Activated CD8-positive, alpha-beta memory T cell treated with anti-CD3 and anti-CD28 coated beads, Interleukin-2, amount 10 ng/mL, durations not matched to agents 7 days and 5 days (primary cell): ENCODE measurements at places on chromosomes 3 and 15.

- DNase-seq: no peak
Measured at GRCh38 chr3:46162975-46163555, 45.0 kb downstream of the CCR1 start.

DNA sequence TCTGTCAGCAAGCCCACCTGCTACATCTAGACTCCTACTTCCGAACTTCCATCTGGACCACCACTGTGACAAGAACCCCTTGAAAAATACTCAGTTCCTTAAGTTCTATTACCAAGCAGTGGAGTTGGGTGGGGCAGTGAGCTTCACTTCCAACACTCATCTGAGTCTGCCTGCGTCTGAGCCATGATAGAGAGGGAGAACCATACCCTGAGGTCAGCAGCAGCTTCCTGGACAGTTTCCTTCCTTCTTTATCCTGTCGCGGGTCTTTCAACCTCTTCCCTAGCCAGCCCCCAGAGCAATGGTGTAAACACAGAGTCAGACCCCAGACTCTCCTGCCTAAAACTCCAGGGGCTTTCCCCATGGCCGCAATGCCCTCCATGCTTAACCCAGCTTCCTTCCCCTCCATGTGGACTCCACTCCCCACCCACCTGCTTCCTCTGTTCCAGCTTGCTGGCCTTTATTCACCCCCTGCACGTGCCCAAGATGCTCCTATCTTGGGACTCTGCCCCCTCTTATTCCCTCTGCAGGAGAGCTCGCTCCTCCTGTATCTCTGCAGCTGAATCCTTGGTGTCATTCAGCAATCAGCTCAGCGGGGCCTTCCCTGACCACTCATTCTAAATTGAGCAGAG, 211.2 kb downstream of the SHQ1 start:
- no peak for DNase-seq

- peak; percentile 78 for DNase-seq
Measured at GRCh38 chr3:53134631-53135232, 4.5 kb upstream of the RFT1 start.

DNA sequence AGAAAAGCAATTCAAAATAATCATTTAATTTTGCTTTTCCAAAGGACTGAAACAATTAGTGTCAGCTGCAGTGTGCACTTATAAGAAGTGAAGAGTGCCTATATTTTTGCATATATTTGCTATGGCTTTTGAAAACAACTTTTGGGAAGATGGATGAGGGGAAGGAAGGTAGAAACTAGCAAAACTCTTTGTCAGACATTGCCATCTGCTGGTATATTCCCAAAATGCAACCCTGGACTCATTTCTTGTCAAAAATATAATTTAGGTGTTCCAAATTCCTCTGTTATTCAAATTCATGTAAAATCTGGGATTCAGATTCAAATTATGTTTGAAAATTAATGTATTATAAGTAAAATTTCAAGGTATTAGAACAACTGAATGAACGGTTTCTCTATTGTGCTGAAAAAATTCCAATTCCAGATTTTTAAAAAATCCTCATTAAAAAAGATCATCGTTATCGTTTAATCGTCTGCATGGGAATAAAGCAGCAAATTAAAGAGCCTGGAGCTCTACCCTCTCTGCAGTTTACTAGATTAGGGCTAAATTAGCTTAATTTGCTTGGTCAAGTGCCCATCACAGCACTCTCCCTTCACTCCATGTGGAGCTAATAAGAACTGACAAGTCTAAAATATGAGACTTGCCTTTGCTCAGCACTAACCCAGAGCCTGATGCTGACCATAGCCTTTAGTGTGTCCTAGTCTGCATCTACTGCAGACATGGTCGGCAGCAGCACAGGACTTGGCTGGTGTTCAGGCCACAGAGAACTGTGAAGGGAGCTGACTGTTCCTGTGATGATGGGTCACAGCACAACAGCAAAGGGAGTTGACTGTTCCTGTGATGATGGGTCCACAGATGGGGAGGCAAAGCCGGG, 67.9 kb upstream of the MITF start:
- no peak for DNase-seq

DNA sequence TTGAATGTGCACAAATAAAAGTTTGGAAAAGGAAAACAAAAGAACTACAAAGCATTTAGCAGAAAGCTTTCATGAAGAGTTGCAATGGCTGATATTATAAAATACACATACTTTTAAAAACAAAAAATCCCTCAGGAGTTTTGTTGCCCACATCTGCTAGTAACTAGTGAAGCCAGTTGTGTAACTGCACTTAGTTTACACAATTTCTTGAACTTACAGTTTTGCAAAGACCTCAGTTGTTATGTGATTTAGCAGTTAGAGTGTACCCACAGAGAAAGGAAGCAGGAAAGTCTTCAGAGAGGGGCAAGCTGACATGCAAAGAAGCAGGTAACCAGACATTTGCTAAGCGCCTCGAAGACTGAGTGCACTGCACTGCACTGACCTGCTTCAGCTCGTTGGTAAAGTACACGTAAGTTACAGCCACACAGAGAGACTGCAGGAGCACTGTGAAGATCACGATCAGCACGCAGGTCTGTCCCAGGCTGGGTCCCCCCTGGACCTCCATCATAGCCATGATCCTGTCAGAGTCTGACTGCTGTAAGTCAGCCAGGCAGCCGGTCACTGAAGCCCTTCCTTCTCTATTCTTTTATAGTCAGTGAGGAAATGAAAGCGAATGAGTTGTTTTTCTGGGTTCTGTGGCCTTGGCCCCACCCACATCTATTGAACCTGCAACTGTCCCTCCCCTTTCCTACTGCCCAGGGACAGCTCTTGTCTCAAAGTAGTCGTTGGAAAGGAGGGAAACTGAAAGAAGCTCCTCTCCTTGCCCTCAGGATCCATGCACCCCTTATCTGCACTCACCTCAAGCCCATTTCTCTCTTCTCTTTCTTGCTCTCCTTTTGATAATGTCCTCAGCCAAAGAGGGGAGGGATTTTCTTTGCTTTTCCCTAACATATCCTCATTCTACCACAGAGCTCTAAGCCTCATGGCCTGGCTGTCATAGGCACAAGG, at the start of gene TNFSF10:
Gene TNFSF10 (minus strand): TSS at position 560 of the 948 bp plus-strand sequence. CDS start 46 bp downstream, at position 514.
- peak; percentile 93 for DNase-seq

- DNase-seq: no peak
Measured at GRCh38 chr15:58201516-58201915, 63.3 kb downstream of the AQP9 start.

DNA sequence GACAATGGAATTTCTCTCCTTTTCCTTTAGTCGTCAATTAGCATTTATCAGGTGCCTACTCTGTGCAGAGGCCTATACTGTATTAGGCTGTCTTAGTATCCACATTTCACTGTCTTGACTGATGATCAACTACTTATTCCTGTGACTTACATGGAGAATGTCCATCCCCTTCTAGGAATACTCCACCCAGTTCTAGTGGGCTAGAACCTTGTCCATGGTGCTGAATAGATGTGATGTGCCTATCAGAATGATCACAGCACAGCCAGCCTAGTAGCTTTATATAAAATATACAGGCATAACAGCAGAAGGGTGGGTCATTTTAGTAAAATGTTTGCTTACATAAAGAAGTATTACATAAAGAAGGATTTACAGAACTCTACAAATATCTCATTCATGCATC, 621.4 kb downstream of the PDCD6IP start:
- no peak for DNase-seq

- no peak for DNase-seq
Measured at GRCh38 chr3:108053067-108053466, 37.8 kb downstream of the CD47 start.

DNA sequence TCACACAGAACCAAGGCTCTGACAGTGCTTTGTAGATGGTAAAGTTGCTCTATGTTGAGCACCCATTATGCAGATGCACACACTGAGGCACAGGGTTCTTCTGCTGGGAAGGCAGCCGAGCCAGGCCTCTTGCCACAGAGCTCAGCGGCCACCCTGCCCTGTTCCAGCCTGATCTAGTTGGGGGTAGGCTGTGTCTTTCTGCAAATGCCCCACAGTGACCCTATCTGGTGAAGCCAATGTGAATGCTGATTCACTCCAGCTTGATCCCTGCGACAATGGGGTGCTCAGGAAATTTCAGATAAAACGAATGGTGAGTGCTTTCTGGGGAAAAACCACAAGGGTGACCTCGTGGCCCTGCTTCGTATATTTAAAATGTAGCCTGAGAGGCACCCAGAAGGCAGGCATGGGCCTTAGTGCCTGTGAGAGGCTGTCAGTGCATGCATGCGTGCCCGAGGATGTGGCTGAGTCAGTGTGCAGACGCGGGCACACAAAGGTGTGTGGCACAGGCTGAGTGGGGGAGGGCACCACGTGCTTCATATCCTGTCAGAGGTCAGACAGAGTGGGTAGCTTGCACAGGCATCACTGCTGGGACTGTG, 85.7 kb downstream of the ATP2B2 start:
- peak; percentile 45 for DNase-seq

GRCh38 chr15:48437178-48437577, 105.9 kb downstream of the DUT start:
- no peak for DNase-seq

DNA sequence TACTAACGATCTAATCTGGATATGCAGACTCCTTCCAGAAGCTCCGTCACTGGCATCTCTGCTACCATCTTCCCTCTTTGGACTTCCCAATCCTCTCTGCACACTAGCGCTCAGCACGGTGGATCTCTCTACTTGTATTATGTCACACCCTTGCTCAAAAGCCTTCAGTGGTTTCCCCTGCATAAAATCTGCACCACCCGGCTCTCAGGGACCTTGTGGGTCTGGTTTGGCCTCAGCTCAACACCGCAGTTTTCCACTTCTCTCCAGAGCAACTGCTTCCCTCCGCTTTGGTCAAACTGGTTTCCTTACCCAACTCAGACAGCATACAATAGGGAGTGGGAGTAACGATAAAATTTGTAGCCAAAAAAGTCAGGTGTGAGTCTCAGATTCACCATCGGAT, 30.7 kb upstream of the HES1 start:
- DNase-seq: no peak

GRCh38 chr3:4015426-4015825, 216.2 kb downstream of the LRRN1 start:
- DNase-seq: no peak

DNA sequence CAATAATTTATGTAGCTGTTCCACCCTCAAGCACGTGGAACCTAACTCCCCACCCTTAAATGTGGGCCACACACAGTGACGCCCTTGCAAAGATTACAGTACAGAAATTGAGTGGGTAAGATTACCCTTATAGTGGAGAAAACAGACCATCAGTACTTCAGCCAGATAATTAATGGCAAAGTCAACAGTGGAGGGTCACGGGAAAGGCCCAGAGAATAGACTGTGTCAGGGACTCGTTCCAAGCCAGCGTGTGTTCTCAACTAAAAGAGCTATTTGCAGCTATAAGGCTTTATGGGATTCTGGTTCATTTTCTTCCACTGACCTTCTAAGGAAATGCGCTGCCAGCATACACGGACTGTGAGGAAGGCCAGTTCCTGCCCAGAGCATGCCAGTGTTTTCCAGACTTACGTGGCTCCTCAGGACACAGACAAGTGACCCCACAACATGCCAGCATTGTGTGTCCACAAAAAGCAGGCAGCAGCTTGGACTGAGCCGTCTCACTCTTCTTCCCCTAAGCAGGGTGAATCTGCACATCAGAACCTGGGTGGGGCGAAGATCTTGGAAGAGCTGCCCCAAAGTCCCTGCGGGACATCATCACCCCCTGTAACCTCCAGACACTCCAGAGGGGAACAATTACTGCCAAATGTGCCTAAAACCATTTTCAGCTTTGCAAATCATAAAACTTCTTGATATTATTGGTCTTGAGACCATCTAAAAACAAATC, 428.5 kb downstream of the OCA2 start:
- no peak for DNase-seq

DNA sequence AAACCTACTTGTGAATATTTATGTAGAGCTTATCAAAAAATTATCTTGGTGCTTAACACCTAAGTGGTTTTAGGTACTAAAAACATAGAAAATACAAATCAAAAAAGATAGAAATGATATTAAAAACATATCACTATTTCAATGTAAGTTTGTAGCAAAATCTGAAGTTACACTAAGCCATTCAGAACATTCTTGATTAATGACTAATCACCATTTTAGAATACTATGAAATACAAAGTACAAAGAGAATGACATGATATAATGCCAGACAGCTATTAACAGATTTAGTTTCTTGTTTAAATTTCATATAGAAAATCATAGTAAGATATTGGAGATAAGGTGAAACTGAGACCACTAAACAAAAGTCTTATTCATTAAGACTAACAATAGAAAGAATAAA, 169.7 kb upstream of the AGTR1 start:
- no peak for DNase-seq

GRCh38 chr15:81653259-81653658, 279.2 kb upstream of the TMC3 start:
- no peak for DNase-seq

DNA sequence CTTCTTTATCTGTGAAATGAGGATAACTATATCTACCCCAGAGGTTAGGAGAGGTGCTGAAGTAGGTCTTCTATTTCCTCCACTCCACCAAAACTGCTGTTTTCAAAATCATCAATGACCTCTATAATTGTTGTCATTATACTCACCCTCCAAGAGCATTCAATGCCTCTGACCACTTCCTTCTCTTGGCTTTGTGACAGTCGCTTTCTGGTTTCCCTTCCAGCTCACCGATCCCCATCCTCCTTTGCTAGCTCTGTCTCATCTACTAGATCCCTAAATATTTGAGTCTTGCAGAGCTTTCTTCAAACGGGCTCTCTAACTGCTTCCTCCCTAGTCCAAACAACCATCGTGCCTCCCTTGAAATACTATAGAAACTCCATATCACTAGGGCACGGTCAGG, 153.5 kb downstream of the RPLP1 start:
- DNase-seq: peak; percentile 40

GRCh38 chr3:105534491-105534890, 167.8 kb downstream of the ALCAM start:
- no peak for DNase-seq

GRCh38 chr15:57205996-57206395, 170.3 kb upstream of the CGNL1 start:
- DNase-seq: no peak

DNA sequence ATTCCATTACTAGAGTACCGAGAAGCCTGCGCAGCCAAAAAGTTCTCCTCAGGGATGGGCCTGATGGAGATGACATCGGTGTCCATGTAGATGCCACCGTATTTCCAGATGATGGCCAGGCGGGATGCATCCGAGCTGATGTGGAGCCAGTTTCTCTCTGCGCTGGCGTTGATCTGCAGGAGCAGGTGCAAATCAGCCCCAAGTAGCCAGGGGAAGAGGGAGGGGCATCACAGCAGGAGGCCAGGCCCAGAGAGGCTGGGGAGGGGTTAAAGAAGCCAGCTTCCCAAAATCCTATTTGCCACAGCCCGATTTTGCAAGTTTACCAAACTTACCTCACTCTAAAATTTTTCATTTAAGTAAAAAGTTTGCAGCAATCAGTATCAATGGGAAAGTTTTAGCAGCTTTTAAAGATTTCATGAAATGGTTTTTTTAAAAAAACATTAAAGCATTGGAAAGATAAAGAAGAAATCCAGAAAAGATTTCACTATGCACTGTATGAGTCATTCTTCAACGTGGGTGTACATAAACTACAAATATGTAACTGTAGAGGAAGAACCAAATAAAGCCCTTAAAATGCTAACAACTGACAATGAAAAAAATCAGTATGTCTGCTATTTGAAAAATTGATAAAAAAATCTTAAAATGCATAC, 7.4 kb downstream of the A4GNT start:
- DNase-seq: no peak
